Calu3 (cell line): ENCODE measurements at places on chromosomes 7 and 10. TPM values are rescaled to one million over a fixed set of nuclear protein-coding genes. Genes with fewer than 3 reads are reported as not detected.

The SH3PXD2A gene
- total RNA-seq = 7.5 TPM in 2 replicates

The ZNF425 gene
- 1.0 and 1.5 TPM in 2 replicates for total RNA-seq

The MSS51 gene
- total RNA-seq = 2.9 and 3.3 TPM in 2 replicates

The ANKRD1 gene
- 2.3 and 6.2 TPM in 2 replicates for total RNA-seq

The PRRT4 gene
- 0.15 TPM in 1 of 2 replicates, not detected in the other for total RNA-seq

The CALD1 gene
- total RNA-seq = 5.5 and 9.3 TPM in 2 replicates

The TRIM74 gene
- 0.33 TPM in 1 of 2 replicates, not detected in the other for total RNA-seq

The CFAP46 gene
- not detected in 2 replicates for total RNA-seq

The SLC13A1 gene
- total RNA-seq = not detected in 2 replicates

The CHAT gene
- total RNA-seq = not detected in 2 replicates

The SPDYE11 gene
- not detected in 2 replicates for total RNA-seq

The DNAJC12 gene
- total RNA-seq = 0.80 and 1.1 TPM in 2 replicates

The PAPSS2 gene
- total RNA-seq = 12.6 and 12.7 TPM in 2 replicates
